ENCODE measurements at places on chromosomes 2 and 18.

- DNase-seq = no peak
These were observed 4.9 kb downstream of the ASPRV1 start for GRCh38 chr2:69956475-69956979.

GRCh38 chr2:71226096-71226964 is 573 bp downstream of the PAIP2B start:
- peak; percentile 13 for DNase-seq

DNA sequence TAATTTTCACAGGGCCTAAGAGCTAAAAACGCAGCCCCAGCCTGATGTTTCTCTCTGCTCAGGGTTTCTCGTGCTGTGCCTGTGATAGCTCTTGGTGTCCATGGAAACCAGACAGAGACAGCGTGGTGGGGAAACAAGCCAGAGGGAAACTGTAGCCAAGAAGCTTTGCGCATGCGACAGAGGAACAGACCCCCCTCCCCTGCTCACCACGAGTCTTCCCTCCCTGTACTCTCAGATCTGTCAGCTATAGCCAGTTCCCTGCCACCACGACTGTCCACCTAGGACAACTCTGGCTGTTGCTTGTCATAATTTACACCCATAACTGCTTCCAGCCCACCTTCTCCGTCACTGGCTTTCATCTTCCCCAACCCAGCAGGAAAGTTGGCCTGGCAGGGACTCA is 13.2 kb upstream of the DNAJC27 start:
- no peak for DNase-seq

GRCh38 chr2:146678516-146678915 is 1166.3 kb upstream of the ACVR2A start:
- no peak for DNase-seq

DNA sequence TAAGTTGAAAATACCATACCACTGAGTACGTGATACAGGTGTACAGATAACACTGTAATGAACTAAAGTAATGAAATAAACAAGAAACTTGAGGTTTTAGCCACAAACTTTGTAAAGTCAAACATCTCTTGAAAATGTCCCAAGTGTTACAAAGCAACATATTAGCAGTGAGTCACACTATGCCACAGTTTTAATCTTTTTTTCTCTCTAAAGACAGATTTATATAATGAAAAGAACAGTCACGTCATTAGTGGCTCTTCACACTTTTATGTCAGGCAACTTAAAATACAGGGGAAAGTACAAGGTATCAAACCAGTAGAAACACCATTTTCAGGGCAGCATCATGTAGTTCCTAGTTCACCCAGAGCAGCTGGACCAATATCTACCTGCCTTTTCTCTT is 42.1 kb downstream of the RAPH1 start:
- peak; percentile 20 for DNase-seq

DNA sequence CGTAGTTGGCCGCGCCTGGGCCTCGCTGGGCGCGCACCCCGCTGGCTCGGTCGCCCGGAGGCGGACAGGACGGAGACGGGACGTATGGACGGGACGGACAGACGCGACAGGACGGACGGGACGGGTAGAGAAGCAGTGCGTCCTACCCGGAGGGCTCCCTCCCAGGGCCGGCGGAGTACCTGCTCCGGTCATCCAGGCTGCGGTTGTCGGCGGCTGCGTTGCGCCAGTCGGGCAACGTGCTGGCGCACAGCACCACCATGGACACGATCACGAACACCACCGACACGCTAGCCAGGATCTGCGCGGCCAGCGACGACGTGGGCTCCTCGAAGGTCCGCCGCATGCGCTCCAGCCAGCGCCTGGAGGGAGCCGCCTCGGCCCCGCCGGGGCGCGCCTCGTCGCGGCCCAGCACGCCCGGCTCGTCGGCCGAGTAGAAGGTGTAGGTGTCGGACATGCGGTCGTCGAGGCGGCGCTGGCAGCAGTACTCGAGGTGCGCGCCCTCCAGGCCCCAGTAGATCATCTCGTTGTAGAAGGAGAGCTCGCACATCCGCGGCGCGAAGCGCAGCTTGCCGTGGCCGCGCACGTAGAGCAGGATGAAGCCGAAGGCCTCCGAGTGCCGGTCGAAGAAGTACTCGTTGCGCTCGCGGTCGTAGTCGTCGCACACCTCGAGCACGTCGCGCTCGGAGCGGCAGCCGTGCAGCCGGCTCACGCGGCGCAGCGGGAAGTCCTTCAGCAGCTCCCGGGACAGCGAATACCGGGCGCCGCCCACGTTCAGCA is 903 bp downstream of the KCNG3 start:
- DNase-seq = no peak

GRCh38 chr2:36754578-36754977 is 58.1 kb downstream of the VIT start:
- DNase-seq = no peak

- peak; percentile 5 for DNase-seq
These were observed 33.4 kb downstream of the UGP2 start for GRCh38 chr2:63875131-63875527.

GRCh38 chr18:5095239-5095638 is 101.8 kb downstream of the AKAIN1 start:
- no peak for DNase-seq

DNA sequence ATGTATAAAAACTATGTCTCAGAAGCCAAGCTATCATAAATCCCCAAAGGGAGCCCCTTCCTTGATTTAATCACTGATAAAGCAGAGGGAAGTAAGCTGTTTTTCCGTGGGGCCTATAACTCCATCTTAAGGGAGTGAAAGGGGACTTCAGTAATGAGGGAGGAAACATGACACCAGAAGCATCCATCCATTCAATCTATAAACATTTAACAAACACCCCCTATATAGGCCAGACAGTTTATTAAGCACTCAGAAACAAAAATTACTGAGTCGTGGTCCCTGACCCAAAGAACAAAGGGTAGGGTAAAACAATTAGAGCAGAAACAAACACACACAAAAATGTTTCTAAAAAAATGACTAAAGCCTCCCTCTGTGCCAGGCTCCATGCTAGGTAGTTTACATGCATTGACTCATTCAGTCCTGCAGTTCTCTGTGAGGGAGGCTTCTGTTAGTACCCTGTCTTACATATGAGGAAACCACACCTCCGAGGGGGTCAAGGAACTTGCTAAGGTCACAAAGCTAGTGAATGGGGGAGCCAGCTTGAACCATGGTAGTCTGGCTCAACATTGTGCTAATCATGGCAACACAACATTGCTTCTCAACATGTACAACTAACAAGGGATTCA is 472.1 kb downstream of the CDH2 start:
- no peak for DNase-seq

- DNase-seq = no peak
These were observed 7.6 kb downstream of the GPR148 start for GRCh38 chr2:130736487-130736886.

DNA sequence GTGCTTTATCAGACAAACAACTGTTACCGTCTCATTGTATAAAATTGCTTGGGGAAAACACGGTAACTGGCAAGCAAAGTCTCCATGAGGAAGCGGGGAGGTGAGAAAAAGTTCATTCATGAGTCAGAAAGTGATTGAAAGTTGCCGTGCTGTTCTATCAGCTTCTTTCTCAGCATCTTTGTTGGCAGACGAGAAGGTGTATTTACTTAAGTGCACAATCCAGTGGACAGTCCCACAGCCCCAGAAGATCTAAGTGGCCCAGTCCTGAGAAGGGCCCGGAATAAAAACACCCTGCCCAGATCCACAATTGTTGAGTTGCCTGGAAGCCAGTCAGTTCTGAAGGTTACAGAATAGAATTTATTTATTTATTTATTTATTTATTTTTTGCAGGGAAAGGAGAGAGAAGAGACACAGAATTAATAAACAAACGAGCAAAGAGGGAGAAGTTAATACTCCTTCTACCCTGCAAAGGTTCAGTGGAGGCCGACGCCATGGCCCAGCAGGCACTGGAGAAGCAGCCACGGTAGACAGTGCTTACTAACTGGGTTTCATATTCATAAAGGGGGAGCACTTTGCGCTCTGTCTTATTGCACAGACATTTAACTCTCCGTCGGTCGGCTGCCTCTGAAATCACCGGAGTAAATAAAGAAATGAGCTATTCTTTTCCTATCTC is 676.0 kb upstream of the SALL3 start:
- no peak for DNase-seq

DNA sequence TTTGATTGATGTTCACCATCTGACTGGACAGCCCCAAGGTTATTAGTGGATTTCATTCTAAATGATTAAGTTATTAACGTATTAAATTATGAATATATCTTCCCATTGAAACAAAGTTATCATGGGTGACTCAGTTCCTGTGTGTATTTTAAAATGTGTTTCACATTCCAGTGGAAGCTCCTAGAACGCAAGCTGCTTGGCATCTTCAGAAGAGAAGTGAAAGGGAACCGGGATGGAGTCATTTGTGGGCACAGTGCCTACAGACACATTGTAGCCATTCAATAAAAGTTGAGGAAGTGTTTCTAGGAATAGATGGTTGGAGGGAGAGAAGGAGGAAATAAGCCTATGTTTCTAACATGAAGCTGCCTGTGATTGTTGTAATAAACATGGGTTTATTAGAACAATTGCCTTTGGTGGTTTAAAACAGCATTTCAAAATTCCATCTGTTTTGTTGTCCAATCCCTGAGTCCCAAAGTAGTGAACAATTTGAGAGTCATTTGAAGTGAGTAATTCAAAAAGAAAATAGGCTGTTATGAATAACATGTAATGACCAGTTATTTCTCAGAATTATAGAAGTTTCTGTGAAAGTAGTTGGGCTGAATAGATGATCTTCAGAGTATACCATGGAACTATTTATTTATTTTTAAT is 143.5 kb downstream of the PKP4 start:
- DNase-seq = peak; percentile 96

DNA sequence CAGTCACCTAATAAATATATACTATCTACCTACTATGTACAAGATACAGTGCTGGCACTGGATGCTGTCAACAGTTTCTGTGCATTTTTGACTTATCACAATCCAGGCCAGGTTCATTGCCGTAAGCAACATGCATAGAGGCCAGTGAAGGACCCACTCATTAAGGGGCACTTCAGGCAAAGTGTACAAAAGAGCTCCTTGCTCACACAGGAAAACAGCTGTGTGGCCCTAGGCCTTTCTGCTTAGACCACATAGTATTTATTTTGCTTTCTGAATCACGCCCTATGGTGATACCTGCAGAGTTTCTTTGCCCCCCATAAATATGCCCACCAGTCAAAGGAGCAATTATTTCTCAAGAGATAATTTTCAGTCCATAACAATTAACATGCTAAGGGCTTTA is 39.6 kb upstream of the STAT4 start:
- DNase-seq = no peak

- DNase-seq = peak; percentile 28
These were observed 136.3 kb upstream of the CAVIN2 start for GRCh38 chr2:191983186-191983585.

DNA sequence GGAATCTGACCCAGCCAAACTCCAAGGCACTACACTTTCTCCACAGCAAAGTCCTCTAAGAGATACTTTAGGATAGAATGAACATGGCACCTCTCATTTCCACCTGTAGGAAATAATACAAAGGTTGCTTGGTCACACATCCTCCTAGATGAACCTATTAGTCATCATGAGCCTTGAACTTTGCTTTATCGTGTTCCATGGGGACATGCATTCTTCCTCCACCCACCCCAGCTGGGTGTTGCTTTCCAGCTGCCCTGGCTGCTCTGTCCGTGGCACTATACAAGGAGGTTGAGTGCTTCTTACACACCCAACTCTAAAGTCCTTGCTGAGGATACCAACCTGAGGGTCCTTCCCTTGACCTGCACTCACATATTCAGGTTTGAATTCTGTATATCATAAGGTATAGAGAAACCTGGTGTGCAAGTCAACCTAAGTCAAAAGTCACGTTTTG is 52.7 kb downstream of the SPRED2 start:
- DNase-seq = no peak

GRCh38 chr2:234343372-234343771 is 153.5 kb downstream of the ARL4C start:
- no peak for DNase-seq

DNA sequence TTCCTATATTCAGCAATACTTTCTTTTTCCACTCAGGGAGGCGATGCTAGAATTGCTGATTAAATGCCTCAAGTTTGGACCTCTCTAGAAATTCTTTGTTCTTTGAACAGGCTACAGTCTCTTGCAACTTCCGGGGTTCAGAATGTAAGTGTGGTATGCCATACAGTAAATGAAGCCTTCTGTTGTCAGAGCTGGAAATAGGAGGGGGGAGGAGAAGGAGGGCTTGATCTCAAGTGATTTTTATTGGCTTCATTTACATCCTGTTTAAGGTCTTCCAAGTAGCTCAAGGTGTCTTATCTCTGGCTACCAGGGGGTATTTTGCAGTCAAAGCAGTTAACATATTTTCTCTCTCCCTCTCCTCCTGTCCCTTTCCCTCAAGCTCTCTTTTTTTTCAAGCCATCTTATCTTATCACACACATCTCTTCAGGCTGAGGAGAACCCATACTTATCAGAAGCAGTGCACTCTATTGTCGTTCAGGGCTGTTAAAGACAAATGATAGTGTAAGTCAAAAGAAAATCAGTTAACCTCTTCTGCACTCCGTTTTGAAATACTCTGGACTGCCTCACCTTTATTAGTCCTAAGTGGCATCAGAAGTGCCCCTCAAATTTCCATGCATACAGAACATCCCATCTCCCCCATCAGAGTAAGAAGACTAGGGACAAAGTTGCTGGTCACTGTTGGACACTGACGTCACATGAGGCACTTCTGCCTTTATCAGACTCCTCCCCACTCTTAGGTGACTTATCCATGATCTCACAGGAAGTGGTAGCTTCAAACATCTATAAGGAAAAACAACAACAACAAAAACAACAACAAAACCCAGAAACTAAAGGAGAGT is 112.2 kb downstream of the ZNF521 start:
- DNase-seq = no peak

GRCh38 chr2:237652181-237652580 is 24.8 kb downstream of the LRRFIP1 start:
- DNase-seq = no peak

Measured in ELR (cell line).